Daoy (cell line): ENCODE measurements at places on chromosomes 5 and 9. TPM values are rescaled to one million over a fixed set of nuclear protein-coding genes. Genes with fewer than 3 reads are reported as not detected.

Gene PCDHGB5
- 0.09 TPM in 1 of 2 replicates, not detected in the other for total RNA-seq

Gene LURAP1L
- total RNA-seq: 2.0 and 2.4 TPM in 2 replicates

Gene ZNF354C
- total RNA-seq: 2.7 and 3.7 TPM in 2 replicates

Gene PCDHA1
- total RNA-seq: 0.42 and 1.2 TPM in 2 replicates

Gene CCNG1
- total RNA-seq: 147 and 192 TPM in 2 replicates

Gene DDX41
- 68.7 and 91.5 TPM in 2 replicates for total RNA-seq

Gene CDH6
- total RNA-seq: 0.15 and 0.57 TPM in 2 replicates

Gene PCDHA9
- 0.11 and 0.51 TPM in 2 replicates for total RNA-seq

Gene PAX5
- total RNA-seq: under 0.01 and 0.17 TPM in 2 replicates

Gene JADE2
- total RNA-seq: 10.9 and 21.1 TPM in 2 replicates

Gene MRPL22
- total RNA-seq: 15.6 and 34.3 TPM in 2 replicates

Gene SMIM33
- total RNA-seq: not detected in 2 replicates

Gene PTPN3
- 10.4 and 25.4 TPM in 2 replicates for total RNA-seq

Gene PRRC1
- 31.8 and 47.8 TPM in 2 replicates for total RNA-seq

Gene SURF4
- total RNA-seq: 477 and 493 TPM in 2 replicates

Gene ENTREP1
- 0.74 TPM in 1 of 2 replicates, not detected in the other for total RNA-seq

Gene DPYSL3
- 133 and 141 TPM in 2 replicates for total RNA-seq

Gene PJA2
- total RNA-seq: 51.0 and 59.2 TPM in 2 replicates

Gene LRRC19
- total RNA-seq: not detected in 2 replicates

Gene TTC16
- 0.06 TPM in 1 of 2 replicates, not detected in the other for total RNA-seq

Gene DAB2IP
- total RNA-seq: 14.3 and 15.9 TPM in 2 replicates

Gene GPR21
- not detected in 2 replicates for total RNA-seq

Gene SLC38A9
- 37.3 and 49.6 TPM in 2 replicates for total RNA-seq

Gene HTR1A
- not detected in 2 replicates for total RNA-seq

Gene SAXO1
- total RNA-seq: not detected in 2 replicates

Gene SLC36A3
- not detected in 2 replicates for total RNA-seq

Gene CBY3
- total RNA-seq: not detected in 2 replicates

Gene MSX2
- total RNA-seq: 11.1 and 13.4 TPM in 2 replicates

Gene C9orf153
- total RNA-seq: not detected in 2 replicates

Gene GNA14
- 0.23 and 0.48 TPM in 2 replicates for total RNA-seq

Gene RCL1
- total RNA-seq: 36.2 and 40.2 TPM in 2 replicates

Gene IL13
- total RNA-seq: not detected in 2 replicates

Gene PAEP
- total RNA-seq: not detected in 2 replicates

Gene ARHGEF39
- 2.9 and 4.2 TPM in 2 replicates for total RNA-seq
